Stimulated activated CD8-positive, alpha-beta memory T cell treated with anti-CD3 and anti-CD28 coated beads, Interleukin-15, amount 100 ng/mL, for 48 hours (primary cell): ENCODE measurements at places on chromosomes 4 and X.

- DNase-seq = no peak
These were observed 3.2 kb downstream of the PCDH7 start for GRCh38 chr4:30723201-30723955.

- no peak for DNase-seq
These were observed 252.1 kb upstream of the KLHL4 start for GRCh38 chrX:87265518-87265917.

DNA sequence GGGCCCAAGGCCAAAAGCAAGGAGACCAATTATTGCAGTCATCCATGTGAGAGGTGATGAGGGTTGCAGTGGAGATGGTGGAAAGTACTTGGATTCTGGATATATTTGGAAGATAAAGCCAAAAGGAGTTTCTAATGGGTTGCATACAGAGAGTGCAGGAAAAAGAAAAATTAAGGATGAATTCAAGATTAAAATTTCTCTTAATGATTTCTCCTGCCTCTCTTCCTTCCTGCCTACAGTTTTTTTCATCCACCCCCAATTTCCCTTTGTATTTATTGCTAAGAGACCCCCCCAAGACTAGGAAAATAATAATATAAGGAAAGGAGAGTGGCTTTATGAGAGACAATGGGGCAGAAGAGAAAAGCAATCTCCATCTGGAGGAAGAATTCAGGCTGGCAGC is 8.6 kb upstream of the FGF5 start:
- no peak for DNase-seq

- no peak for DNase-seq
These were observed 124.2 kb downstream of the CAMK2D start for GRCh38 chr4:113637363-113637762.

- no peak for DNase-seq
These were observed 8.0 kb downstream of the SFRP2 start for GRCh38 chr4:153780876-153781275.

GRCh38 chr4:188459381-188459780 is 320.1 kb downstream of the TRIML1 start:
- no peak for DNase-seq

GRCh38 chr4:84336964-84337705 is 162.0 kb downstream of the NKX6-1 start:
- DNase-seq = no peak

GRCh38 chrX:44674906-44675305 is 132.2 kb upstream of the FUNDC1 start:
- no peak for DNase-seq
